Posterior cingulate gyrus (tissue), 11 donors: ENCODE measurements at places on chromosomes 3 and 15.

DNA sequence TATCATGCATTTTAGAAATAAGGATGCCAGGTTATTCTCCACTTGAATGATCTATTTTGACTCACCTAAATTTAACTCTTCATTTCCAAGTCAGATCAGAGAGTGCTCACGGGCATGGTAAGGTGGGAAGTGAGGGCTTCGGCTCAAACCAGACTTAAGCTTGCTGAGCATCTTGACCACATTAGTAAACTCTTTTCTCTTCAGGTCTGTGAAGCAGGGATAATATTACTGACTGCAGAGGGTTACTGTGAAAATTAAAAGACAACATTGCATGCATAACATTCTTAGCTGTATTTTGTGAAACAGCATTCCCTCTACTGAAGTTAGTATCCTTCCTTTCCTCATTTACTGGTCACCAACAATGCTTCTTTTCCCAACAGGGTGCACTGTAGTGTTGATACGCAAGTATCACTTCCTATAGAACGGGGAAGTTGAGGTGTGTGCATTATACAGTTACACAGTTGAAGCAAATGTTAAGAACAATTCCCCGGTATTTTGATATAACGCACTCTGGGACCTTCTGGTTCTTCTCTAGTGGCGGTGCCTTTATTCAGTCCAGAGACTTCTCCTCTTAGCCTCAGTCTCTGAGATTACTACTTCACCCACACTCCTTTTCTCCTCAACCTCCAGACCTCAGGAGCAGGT lies 74.1 kb upstream of the MNS1 start:
- no peak for DNase-seq

- no peak for DNase-seq
These were observed 53.3 kb upstream of the KCNMB2 start for GRCh38 chr3:178482981-178483380.

- no peak for DNase-seq
These were observed 1.5 kb downstream of the VWA5B2 start for GRCh38 chr3:184230603-184231528.

- DNase-seq: no peak
These were observed 25.0 kb downstream of the ADAM10 start for GRCh38 chr15:58724466-58724865.

- DNase-seq: no peak
These were observed 19.4 kb downstream of the GNB5 start for GRCh38 chr15:52171807-52172206.

DNA sequence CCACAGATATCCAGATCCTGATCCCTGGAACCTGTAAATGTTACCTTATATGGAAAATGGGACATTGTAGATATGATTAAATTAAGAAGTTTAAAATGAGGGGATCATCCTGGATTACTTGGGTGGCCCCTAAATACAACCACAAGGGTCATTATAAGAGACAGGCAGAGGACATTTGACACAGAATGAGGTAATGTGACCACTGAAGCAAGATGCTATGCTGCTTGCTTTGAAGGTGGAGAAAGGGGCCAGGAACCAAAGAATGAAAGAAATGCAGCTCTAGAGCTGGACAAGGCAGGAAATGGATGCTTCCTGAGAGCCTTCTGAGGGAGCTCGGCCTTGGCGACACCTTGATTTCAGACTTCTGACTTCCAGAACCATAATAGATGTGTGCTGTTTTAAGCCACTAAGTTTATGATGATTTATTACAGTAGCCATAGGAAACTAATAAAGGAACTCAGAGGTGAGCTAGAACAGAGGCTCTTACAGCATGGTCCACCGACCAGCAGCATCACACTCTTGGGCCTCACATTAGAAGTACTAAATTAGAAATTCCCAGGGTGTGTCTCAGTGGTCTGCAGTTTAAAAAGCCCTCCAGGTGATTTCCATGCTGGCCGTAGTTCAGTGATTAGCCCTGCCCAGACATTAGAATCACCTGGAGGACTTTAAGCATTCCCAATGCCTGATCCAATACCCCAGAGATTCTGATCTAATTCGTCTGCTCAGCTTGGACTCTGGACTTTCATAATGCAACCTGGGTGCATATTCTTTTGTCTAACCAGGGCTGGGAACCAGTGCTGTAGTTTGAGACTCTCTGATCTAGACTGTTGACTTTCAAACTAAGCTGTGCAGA lies 7.5 kb downstream of the COLQ start:
- DNase-seq: peak; percentile 25

- DNase-seq: no peak
These were observed 3.2 kb downstream of the EIF1B start for GRCh38 chr3:40312661-40313226.

- DNase-seq: no peak
These were observed 64.0 kb downstream of the SYNM start for GRCh38 chr15:99168601-99169580.

DNA sequence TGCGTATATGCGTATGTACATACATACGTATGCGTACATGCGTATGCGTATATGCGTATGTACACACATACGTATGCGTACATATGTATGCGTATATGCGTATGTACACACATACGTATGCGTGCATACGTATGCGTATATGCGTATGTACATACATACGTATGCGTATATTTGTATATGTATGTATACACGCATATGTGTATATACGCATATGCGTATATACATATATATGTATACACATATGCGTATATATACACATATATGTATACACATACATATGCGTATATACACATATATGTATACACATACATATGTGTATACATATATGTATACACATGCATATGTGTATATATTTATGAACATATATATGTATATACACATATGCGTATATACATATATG lies 12.1 kb downstream of the MCTP2 start:
- DNase-seq: no peak

DNA sequence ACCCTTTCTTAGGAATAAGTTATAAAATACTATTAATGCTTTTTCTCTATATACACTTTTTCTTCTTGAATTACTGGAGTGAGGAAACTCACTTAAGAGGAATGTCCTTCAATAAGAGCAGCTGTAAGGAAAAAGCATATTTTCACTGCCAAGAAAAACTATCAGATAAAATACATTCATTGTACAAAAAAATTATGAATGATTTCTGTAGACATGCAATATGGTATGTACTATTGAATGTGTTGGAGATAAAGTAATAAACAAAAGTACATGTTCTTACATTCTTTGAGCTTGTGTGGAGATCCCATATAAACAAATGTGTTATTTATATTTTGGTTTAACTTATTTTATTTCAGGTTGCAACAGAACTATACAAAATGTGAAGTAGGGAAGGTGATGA lies 241.0 kb upstream of the ZNF717 start:
- no peak for DNase-seq

DNA sequence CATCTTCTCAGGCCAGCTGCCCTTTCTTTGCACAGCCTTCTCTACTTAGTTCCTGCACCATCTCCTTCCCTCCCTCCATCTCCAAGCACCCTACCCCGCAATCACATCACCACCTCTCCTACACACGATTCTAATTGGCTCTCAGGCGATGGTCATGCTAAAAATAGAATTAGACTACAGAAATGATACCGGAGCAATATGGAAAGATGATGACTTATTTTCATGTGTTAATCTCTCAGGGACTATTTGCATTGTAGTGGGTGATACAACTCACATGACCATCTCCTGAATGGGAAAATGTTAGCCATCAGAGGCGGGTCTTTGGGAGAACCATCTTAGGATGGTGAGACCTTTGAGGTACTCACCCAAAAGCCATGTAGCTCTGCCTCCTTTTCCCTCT lies 54.7 kb upstream of the PPARG start:
- no peak for DNase-seq

DNA sequence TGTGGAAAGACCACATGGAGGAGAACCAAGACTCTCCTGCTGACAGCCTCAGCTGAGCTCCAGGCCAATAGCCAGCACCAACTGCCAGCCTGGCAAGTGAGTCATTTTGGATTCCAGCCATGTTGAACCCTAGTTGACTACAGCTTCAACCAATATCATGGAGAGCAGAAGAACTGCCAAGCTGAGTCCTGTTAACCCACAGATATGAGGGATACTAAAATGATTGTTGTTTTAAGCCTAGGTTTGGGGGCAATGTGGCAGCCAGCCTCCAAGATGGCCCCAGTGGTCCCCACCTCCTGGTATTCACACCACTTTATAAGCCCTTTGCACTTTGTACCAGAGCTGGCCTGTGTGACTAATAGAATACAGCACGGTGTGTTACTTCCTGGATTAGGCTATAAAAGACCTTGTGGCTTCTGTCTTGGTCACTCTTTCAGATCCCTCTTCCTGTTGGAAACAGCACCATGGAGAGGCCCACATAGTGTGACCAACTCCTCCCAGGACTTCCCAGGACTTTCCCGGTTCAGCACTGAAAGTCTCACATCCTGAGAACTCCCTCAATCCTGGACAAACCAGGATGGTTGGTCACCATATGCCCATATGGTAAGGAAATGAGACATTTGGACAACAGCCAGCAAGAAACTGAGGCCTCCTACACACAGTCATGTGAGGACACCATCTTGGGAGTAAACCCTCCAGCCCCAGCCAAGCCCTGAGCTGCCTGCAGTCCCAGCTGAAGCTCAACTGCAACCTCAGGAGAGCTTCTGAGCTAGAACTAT lies 32.4 kb upstream of the CDV3 start:
- no peak for DNase-seq

GRCh38 chr3:71791634-71792033 lies 6.7 kb upstream of the PROK2 start:
- no peak for DNase-seq

- DNase-seq: no peak
These were observed 977.3 kb downstream of the TBL1XR1 start for GRCh38 chr3:176219970-176220369.

DNA sequence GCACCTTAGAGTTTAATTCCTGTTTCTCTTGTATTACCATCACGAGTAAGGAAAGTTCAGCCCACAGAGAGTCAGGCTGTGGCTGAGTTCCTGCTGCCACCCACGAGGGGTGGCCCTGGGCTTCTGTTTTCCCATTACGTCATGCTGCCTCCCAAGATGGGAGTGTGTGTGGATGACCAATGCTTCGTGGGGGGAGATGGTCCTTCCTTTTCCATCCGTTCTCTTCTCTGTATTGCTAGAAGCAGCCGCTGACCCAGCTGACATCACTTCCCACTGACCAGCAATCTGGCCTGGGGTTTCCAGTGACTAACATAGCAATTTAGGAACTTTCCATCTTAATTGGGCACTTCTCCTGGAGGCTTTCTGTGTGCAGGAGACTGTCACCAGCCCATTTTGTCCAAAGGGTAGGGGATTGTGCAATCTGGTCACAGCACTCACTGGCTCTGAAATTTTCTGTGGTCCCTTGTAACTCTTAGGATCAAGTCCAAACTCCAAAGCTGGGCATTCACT lies 9.3 kb downstream of the IRAK2 start:
- no peak for DNase-seq

- DNase-seq: no peak
These were observed 33.2 kb downstream of the CBLB start for GRCh38 chr3:105835606-105836005.

- no peak for DNase-seq
These were observed 14.6 kb downstream of the MYNN start for GRCh38 chr3:169787791-169788190.

DNA sequence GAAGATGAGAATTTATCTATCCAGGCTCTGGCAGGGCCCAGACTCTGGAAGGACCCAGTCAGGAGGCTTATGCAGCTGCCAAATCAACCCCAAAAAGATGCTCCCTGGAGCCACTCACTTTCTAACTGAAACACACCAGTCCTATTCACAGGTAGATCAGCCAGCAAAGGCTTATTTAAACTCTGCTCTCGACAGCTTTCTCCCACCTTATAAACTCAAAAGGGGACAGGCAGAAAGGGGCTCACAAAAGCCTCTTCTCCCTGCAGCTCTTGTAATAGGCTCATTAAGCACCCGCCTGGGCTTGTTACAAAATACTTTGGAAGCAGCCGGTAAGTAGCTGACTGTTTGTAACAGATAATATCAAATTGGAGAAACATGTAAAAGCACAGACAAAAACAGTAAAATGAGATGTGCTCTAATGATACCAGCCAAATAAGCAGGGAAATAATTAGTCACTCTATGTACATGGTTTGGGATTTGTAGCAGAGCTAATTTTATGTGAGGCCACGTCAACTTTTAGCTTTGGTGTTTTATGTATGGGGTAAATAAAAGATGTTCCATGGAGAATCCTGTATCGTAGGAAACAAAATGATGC lies 213.8 kb downstream of the NR2F2 start:
- no peak for DNase-seq

GRCh38 chr15:41935566-41936020 lies 36.8 kb downstream of the EHD4 start:
- no peak for DNase-seq

- DNase-seq: no peak
These were observed 23.1 kb upstream of the GPR171 start for GRCh38 chr3:151226088-151226563.

DNA sequence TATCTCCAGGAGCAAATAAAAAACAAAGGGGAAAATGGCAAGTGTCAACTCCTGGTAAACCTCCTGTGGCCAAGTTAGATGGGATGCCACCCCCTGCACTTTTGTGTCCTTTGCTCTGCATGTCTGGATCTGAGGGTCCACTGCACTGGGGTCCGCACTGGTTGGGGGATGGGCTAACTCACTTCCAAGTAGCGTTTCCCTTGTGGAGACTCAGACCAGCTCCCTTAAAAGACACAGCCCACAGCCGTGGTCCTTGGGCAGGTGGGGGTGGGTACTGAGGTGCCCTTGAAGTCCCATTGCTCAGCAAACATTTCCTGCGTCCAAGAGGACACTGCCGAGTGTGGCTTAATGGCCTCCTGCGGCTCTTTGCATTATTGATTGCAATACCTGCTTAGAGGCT lies 188.2 kb downstream of the MEGF11 start:
- DNase-seq: no peak

- DNase-seq: no peak
These were observed 410.6 kb upstream of the WNT5A start for GRCh38 chr3:55897573-55898224.
